ENCODE measurements at places on chromosomes 2 and 18.

DNA sequence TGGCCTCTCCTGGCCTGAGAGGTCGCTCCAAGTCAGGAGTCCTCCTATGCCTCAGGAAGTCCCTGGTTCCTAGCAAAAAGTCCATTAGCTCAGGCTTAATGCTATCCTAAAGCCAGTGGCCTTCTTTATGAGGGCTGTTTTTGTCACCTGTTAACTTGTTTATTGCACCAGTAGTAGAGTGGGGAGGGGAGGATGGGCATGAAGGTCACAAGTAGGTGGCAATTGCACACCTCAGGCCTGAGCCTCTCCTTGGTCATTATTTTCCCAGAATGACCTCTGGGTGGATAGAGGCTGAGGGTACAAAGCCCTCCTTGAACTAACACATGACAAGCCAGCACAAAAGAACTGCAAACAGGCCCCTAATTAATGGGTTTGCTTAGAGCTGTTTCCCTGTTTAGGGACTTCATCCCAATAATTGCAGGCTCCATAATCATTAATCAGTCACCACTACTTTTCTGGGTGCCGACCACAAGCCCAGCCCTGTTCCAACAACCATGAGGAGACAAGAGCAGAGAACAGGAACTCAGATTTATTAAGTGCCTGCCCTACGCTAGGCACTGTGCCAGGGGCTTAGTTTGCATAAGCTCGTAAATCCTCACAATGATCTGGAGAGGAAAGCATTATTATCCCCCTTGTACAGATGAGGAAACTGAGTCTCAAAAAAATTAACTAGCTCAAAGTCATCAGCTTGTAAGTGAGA is 123.0 kb upstream of the PKDCC start:
- no peak for DNase-seq

DNA sequence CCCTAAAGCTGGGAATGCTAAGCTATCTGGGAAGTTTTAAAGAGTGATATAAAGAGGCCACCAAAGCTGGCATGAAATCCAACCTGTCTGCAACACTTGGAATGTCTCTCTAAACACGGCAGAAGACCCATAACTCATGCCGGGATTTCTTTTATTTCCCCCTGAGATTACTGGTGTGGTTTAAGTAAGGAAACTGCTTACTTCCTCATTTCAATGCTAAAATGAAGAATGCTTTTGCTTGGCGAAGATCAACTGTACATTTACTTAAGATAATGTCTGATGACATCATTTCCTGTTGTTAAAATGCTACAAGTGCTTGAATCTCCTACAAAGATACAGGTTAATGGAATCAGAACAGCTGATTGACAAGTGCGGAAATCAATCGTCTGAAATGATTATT is 353.8 kb upstream of the SALL3 start:
- DNase-seq: no peak

GRCh38 chr2:227655454-227655853 is 11.2 kb upstream of the SCYGR5 start:
- peak; percentile 92 for DNase-seq

DNA sequence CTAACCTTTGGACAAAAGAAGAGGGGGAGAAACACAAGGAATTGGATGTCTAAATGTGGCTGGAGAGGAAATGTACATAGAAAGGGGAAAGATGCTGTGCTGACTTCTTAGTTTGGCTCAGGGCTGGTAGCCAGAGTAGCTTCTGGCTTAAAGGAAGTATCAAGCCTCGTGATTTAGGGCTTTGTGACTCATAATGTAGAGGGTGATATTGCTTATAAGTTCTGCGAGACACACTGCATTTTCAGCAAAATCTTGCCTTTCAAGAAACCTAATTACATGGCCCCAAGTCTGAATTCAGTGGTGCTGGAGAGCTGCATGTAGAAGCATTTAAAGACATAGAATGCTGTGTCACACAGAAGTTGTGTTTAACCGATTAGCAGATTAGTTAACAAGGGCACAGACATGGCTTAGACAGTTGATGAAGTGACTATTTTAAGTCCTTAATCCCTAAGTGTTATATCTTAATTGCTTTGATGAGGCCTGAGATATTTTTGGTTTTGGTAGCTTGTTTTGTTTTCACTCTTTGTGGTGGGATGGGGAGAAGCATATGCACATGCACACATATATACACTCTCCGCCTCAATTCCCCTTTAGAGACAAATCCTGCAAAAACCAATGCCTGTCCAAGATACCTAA is 66.4 kb downstream of the EPAS1 start:
- peak; percentile 82 for DNase-seq

- DNase-seq: no peak
Observed at GRCh38 chr2:207984765-207985480, 40.4 kb downstream of the PLEKHM3 start.

GRCh38 chr2:6506361-6506794 is 359.3 kb downstream of the CMPK2 start:
- DNase-seq: no peak

DNA sequence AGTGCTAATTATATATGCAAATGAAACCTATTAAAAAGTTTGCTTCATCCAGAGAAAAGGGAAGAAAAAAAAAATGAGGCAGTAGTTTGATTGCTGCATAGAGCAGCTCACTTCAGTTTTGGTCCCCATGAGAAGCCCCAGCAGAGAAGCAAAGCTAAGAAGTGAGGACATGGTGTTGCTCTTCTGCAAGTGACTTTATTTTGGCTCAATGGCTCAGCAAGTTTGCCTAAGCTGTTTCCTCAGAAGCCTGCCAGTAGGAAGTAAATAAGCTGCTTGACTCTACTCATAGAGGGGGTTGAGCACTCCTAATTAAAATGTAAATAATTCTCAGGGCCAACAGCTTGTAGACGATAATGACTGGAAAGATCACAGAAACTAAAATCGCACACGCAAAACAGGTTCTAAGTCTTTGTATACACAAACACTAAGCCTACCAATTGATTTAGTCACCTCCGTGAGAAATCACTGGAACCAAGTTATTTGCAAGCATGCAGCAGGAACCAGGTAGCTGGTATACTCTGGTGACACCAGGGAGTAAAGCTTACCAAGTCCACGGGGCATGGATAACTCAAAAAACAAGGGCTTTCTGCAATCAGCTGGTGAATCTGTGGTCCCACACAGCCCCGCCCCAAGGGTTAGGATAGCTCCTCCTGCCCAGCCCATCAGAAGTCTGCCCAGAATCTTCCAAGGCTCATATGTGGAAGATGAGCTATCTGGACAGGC is 39.7 kb upstream of the NABP1 start:
- no peak for DNase-seq

DNA sequence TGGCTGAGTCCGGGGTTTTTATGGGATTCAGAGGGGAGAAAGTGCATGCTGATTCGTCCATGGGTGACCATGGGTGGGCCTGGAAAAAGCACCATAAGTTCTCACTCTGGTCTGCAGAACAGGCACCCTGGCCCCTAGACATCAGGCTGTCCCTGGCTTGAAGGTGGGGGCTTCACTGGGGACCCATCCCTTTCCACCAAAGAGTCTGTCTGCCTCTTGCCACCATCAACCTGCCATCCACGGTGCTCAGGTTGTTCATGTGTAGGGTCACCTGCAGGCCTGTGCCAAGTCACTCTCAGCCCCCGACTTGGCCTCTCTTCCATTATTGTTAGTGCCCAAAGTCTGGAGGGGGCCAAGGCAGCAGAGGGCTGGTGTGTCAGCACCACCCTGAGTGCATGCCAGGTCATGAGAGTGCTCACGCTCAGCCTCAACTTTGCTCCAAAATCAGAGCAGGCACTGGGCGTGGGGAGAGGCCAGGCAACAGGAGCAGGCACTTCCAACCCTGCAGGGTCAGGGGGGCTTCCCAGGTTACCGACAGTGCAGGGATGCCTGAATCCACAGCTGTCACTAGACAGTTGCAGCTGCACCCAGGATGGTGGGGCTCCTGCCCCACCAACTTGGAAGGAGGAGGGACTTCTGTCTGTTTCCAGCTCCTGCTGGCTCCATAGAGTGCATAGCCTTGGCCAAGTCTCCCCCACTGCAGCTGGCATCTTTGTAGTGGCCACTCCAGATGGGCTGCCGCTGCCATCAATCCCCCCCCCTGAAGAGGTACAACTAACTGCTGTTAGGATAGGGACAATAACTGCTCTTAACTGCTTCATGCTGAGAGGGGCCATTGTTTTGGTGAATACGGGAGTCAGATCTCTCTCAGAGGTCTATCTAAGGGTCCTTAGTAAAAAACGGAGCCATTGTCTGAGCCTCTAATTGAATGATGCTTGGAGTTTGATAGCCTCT is 209.3 kb downstream of the AKAIN1 start:
- DNase-seq: no peak

DNA sequence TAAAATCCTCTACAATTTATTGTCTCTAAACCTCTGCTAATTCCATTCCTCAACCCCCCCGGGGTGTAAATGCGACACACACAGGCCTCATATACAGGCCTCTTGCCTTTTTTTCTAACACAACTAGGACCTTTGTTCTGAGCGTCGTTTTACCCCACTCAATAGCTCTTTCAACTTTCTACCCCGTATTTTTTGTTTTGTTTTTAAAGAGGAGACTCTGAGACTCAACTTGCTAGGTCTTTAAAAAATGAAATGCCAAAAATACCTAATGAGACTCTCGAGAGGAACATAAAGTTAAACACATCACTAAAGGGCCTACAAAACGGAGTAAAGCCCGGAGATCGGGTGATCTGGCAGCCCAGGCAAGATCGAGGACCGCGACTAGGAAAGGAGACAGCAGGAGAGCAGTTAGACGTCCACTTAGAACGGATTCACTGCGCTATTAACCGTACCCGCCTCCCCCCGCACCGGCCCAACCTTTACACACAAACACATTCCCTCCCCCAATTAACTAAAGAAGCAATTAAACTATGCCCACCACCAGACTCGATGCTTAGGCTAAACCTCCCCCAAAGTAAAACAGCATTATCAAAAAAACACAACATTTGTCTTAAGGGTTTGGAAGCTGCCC is 1.7 kb downstream of the TRIP12 start:
- peak; percentile 24 for DNase-seq

Data from fibroblast of pulmonary artery (primary cell).